Left kidney (tissue), 8 donors: ENCODE measurements at places on chromosomes 6 and 20.
A peak's percentile ranks its signal among the peaks of the same experiment; 100 is the strongest.

DNA sequence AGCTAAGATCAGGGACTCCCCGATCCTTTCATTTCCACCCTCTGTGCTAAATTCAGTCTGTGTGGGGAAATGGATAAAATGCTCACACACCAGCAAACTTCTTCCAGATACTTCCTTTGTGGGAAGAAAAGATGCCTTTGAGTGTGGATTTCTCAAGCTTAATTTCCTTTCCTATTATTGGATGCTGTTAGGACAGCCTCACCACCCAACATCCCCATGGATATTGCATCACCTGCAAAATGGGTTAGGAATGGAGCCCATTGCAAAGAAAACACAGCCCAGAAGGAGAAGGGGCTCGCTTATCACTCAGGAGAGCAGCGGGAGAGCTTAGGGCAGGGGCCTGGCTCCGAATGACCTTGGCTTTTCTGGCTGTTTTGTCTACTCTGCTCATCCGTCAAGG is 272.2 kb downstream of the CDC5L start:
- DNase-seq, result no peak

DNA sequence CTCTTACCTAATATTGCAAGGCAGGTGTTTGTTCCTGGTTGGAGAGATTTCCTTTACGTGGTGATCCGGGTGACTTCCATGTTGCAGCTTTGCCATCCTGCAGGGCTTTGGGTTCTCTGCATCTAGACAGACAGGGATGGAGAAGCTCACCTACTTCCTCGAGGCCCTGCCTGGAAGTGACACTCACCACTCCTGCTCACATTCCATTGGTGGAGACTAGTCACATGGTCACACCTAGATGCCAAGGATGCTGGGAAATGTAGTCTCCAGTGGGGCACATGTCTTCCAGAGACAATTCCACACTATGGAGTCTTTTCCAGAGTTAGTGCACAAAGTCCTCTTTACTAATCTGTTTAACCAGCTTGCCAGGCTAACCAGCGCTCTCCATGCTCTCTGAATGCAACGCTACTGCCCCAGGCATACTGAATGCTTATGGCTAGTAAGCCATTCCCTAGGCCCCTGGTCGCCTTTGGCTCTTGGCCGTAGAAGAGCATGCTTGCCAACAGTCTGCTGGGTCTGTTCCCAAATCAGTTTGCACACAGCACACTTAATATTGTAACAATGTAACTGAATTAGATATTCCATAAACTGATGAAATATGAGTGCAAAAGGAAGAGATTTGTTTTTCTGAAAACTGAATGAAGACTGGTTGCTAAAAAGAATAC is 6.7 kb upstream of the KCNK15 start:
- DNase-seq, result peak; percentile 51

- DNase-seq, result no peak
These were observed 90.8 kb downstream of the TRMT11 start for GRCh38 chr6:126076992-126077664.

GRCh38 chr6:42009844-42010184 is 40.5 kb upstream of the TAF8 start:
- DNase-seq, result no peak

- no peak for DNase-seq
These were observed 77.2 kb downstream of the FILIP1 start for GRCh38 chr6:75416443-75416842.

DNA sequence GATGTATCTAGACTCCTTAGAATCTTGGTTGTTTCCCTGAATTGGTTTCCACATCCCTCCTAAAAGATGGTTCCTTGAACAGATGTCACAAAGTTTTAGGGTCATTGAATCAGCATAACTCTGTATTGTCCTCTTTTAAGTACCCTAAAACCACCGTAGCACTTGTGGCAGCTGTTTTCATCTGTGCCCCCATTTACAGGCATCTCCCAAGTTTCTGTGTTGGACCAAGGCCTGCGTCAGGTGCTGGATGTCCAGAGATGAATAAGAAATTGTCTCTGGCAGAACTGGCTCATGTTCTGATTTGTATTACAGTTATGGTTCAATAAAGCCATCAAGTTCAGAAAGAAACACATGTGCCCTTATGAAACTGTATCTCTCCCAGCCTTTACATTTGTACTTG is 48.3 kb downstream of the CTNNBL1 start:
- DNase-seq, result no peak

DNA sequence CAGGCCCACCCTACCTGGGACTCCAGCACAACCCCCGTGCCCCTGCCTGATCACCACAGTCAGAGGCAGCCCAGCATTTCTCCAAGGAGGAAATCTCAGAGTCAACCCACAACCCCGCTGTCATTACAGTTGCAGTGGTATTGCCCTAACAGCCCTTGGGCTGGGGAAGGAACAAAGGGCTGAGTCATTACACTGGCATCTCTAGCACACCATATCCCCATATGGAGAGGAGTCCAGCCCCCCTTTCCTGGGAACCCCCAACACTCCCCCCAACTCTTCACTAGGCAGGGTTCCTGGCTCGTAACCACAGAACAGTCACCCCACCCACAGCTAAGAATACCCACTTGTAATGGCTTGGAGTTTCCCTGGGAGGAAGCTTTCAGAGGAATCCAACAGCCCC is 149.4 kb upstream of the OGFRL1 start:
- DNase-seq, result no peak

DNA sequence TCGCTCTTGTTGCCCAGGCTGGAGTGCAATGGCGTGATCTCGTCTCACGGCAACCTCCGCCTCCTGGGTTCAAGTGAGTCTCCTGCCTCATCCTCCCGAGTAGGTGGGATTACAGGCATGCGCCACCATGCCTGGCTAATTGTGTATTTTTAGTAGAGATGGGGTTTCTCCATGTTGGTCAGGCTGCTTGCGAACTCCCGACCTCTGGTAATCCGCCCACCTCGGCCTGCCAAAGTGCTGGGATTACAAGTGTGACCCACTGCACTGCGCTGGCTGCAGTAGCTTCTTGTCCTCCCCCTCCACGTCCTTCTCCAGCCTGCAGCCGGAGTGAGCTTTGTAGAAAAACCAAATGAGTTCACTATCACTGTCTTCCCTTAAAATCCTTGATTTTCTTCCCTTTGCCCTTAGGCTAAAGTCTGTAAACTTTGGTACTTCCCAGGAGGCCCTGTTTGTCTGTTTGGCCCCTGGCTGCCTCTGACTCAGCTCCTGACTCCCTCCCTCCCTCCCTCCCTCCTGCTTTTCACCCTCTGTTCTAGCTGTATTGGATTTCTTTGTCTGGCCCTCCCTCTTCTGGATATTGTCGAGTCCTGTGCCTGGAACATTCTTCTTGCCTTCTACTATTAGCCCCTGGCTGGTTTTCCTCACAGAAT is 12.9 kb downstream of the PARD6B start:
- DNase-seq, result peak; percentile 74

GRCh38 chr20:31843288-31843687 is 2.1 kb downstream of the FOXS1 start:
- DNase-seq, result no peak

GRCh38 chr6:16249971-16250370 is 11.6 kb downstream of the GMPR start:
- DNase-seq, result no peak

DNA sequence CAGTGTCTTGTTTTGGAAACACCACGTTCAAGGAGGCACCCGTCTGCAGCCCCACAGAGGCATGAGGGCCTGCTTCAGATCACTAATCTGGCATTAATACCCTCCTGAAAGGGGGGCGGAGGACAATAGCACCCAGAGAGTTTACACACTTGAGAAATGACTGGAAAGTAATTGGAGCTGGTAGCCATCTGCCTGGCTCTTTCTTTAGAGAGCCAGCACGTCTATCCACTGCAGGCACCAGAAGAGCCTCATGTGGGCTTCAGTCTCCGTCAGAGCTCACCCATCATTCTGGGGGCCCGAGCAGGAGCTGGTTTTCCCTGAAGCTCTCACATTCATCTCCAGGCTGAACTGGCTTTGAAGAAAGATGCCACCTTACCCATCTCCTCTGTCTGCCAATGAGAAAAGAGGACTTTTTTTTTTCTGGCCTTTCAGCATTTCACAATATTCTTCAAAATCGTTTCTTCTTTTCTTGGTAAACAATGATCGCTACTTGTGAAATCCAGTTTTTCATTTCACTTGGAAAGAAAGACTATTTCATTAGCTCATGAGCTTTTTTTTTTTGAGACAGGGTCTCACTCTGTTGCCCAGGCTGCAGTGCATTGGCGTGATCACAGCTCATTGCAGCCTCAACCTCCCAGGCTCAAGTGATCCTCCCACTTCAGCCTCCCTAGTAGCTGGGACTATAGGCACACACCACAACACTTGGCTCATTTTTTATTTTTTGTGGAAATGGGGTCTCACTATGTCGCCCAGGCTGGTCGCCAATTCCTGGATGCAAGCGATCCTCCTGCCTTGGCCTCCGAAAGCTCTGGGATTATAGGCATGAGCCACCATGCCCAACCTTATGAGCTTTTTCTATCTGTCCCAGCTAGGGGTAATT is 124.7 kb upstream of the ZNF217 start:
- DNase-seq, result no peak

- DNase-seq, result no peak
These were observed 60.7 kb downstream of the FAM229B start for GRCh38 chr6:112148103-112148502.

DNA sequence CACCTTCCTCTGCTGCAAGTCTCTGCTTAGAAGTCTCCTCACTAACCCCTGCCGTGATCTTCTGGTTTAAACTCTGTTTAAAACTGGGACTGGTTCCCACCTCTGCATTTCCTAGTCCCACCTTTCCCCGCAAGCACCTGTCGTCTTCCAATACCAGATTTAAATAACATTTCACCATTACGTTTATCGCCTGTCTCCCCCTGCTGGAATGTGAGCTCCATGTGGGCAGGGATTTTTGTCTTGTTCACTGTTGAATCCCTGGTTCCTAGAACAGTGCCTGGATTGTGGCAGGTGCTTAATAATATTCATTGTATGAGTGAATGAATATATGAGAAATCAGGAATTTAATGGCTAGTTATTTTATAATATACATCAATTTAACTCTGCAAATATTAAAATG is 2.7 kb downstream of the GUCA1A start:
- DNase-seq, result no peak

DNA sequence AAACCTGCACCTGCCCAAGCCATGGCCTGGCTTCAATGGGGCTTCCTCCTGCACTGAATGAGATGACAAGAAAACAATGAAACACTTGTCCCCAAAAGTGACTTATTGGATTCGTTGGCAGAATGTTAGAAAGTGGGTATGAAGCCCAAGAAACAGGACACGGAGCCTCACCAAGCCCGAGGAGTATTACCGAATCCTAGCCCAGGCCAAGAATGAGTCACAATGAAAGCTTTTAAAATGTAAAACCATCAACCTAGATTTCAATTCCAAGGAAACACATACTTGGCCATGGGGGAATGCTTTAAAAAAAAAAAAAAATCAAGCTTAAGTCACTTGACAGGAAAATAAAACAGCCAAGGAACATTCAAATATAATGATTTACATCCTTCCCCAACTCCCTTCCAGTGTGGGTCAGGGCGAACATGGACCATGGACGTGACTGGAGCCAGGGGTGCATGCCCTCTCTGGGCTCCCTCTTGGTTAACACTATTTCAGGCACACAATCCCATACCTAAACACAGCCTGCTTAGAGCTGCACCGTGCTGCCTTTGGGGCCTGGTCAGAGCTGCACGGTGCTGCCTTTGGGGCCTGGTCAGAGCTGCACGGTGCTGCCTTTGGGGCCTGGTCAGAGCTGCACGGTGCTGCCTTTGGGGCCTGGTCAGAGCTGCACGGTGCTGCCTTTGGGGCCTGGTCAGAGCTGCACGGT is 3.1 kb upstream of the STX16 start:
- DNase-seq, result no peak
